ENCODE measurements at places on chromosomes 3 and 15.

GRCh38 chr15:98889930-98890695 lies 117.5 kb downstream of the PGPEP1L start:
- DNase-seq, result no peak

DNA sequence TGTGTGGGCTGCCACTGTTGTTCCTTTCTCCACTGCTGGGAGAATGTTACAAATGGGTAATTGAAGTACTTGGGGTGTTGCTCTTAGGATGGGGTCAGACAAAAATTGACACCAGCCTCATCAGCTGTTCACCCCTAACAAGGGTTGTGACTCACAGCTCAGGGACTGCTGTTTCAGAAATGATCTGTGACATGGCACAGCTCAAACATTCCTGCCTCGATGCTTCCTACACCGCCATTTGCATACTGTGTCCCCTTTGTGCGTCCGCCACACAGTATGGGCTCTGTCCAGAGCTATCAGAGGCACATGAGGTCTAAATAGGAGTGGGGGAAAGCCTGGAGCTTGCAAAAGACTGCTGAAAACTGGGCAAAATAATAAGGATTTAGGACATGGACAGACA lies 43.9 kb downstream of the CCNL1 start:
- no peak for DNase-seq

- no peak for DNase-seq
These were observed 44.4 kb downstream of the GAP43 start for GRCh38 chr3:115667738-115668065.

GRCh38 chr3:170889630-170890029 lies 18.8 kb downstream of the EIF5A2 start:
- no peak for DNase-seq

- DNase-seq, result no peak
These were observed 224.8 kb upstream of the BHLHE40 start for GRCh38 chr3:4754180-4755086.
